ENCODE measurements at places on chromosomes 12 and 14.

DNA sequence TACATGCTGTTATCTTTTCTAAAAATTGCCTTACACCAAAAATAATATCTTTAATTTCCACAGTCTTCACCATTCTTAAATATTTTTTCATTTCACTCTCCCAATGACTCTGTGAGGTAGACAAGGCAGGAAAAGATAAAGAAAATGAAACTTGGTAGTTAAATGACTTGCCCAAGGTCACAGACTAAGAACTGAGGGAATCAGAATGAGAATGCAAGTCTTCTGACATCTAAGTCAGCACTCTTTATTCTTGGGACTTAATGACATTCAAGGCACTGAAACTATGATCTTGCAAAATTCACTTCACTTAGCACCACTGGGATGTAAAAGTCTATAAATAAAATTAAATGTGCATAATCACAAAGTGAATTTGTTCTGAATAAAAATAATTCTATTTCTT, 104.5 kb downstream of the SLC2A13 start:
- no peak for DNase-seq

GRCh38 chr12:116299064-116299463, 21.6 kb upstream of the MED13L start:
- no peak for DNase-seq

- no peak for DNase-seq
Measured at GRCh38 chr14:78530078-78530477, 359.9 kb downstream of the NRXN3 start.

- DNase-seq, result no peak
Measured at GRCh38 chr12:55673638-55674037, 34.1 kb downstream of the ITGA7 start.

DNA sequence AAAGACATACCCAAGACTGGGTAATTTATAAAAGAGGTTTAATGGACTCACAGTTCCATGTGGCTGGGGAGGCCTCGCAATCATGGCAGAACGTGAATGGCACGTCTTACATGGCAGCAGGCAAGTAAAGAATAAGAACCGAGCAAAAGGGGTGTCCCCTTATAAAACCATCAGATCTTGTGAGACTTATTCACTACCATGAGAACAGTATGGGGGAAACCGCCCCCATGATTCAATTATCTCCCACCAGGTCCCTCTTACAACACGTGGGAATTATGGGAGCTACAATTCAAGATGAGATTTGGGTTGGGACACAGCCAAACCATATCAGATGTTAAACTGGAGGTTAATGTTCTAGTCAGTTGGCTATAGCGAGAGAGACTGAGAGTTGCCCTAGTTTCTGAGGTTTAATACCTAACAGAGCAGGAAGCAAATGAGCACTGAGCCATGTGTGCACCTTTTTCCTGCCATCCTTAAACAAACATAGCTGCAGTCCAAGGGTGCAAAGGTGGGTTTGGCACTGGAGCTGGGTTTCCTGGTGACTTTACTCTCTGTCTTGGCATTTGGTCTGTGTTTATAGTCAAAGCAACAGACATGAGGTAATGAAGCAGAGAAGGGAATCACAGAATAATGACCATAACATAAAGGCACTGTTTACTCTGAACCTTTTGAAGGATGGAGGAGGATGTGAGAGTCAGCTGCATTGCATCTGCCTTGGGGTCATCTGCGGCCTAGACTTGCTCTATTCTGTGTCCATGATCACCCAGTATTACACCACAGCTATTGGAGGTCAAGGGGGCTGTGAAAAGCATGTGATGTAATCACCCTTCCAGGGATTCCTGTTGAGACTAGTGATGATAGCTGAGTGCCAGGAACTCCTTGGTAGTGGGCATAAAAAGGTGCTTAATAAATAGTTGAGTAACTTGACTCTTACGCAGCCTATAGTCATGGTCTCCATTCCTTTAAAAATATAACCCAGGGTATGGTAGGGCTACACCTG, 83.6 kb upstream of the USP44 start:
- no peak for DNase-seq

DNA sequence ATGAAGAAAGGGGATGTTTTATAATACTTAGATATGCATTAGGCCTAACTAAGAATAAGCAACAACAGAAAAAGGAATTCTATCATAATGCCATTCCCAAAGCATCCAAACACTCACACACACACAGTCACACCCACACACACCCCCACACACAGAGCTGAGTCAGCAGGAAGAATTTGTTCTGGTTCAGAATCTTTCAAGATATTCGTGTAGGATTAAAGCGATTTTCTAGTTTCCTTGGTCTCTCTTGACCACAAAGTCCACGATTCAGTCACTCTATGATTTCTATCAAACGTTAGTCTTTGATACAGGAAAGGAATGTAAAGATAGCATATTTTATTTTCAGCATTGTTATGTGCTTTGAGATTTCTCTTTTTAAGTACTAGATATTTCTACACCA, 382.6 kb upstream of the DCN start:
- DNase-seq, result no peak

GRCh38 chr14:61346221-61346620, 24.8 kb downstream of the PRKCH start:
- DNase-seq, result no peak

GRCh38 chr14:96104469-96105057, 65.4 kb downstream of the C14orf132 start:
- DNase-seq, result peak; percentile 96

GRCh38 chr14:88955455-88955854, 131.0 kb downstream of the TTC8 start:
- DNase-seq, result no peak

GRCh38 chr12:3197131-3197818, 120.1 kb downstream of the TSPAN9 start:
- no peak for DNase-seq

GRCh38 chr12:92398565-92399309, 253.1 kb upstream of the BTG1 start:
- DNase-seq, result no peak

DNA sequence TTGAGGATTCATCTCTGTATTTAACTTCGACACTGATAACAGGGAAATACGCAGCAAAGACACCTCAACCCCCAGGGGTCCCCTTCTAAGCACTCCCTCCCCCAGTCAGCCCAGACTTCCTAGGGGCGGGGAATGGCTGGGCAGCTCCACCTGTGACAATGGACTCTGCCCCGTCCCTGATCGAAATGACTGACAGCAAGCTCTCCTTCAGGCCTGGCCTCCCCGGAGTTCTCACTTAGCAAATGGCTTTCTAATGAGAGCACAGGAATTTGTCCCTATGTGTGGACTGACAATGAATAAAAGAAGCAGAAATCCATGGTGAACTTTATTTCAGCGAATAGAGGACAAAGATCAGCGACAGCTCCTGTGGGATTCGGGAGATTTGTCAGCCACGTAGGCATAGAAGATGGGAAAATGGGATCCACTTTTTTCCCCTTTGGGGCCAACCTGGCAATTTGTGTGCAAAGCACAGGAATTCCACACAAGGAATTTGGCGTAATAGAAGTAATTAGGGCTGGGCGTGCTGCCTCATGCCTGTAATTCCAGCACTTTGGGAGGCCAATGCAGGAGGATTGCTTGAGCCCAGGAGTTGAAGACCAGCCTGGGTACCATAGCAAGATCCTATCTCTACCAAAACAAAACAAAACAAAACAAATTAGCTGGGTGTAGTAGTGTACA, 63.8 kb downstream of the TNFAIP2 start:
- no peak for DNase-seq

- DNase-seq, result peak; percentile 43
Measured at GRCh38 chr12:15856097-15856982, 25.8 kb upstream of the STRAP start.

DNA sequence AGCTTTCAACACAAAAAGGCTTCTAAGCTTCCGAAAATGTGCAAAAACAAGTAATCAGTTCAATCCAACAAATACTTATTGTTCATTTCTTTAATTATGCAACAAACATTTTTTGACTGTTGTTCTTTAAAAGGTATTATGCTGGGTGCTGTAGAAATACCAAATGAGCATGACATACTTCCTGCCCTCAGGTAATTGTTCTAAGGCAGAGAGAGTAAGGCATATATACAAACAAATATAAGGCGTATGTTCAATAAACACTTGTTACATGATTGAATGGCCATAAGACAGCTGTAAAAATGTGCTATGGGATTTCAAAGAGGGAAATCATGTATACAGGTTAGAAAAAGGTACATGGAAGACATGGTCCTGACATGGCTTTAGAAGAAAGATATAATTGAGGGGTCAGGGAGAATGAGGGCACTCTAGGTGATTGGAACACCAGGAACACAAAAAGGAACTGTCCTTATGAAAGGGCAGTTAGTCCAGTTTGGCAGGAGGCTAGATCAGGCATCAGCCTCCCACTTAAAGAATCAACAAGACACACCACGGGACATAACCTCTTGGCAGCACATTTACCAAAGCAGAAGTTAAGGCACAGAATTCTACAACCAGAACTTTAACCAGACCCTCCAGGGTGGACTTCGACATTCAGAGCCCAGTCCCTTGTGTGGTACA, 135.8 kb upstream of the SCAF11 start:
- no peak for DNase-seq

DNA sequence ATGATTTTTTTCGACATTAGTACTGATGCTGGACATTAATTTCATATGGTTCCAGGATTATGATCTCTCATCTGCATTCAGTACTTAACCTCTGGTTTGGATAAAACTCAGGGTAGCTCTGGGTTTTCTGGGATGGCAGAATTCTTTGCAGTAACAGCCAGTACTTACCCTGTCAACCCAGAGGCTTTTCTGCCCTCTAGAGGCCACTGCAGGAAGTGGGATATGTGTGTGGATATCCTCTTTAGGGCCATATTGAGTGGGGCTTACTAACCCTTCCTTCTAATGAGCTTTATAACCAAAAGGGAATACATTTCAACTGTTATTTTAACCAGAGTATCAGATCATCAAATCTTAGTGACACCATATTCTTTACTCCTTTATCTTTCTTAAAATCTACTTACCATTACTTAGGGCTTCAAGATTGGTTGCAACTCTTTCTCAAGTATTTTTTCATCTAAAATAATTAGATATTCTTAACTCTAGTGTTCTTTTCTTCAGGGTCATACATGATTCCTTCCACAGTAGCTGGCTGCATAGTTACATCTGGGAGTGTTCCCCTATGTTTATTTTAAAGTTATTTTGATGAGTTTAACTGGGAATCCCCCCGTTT, 488.0 kb upstream of the STXBP6 start:
- peak; percentile 55 for DNase-seq

DNA sequence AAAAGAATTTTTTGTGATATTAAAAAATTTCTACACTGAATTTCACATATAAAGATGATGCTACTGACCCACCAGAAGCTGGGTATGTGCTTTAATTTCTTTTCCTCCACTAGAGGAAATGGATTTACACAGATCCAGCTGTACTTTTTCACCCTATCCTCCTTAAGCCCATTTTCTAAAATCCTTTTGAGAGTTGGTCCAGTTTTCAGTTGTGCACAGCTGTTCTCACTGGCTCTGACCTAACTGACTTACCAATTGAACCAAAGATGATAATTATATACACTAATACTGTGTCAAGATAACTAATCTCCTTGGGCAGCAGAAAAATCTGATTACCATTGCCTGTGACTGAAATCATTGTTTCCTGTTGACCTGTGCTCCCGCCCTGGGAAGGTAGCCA, 108.5 kb downstream of the ZFC3H1 start:
- DNase-seq, result no peak

DNA sequence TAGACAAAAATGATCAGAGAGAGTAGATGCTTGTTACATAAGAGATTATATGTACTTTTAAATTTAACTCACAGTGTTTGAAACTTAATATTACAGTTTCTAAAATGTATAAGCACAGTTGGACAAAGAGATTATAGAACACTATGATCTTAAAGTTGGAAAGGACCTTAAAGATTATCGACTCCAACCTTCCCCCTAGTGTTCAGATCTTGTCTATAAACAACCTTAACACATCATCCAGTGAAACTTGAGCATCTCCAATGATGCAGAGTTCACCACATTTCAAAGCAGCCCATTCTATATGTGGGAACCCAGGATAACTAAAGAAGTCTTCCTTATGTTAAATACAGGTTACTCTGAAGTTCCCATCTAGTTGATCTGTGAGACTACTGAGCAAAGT, 480.8 kb downstream of the RMST start:
- no peak for DNase-seq

- DNase-seq, result no peak
Measured at GRCh38 chr12:66962290-66962689, 283.4 kb upstream of the GRIP1 start.

GRCh38 chr12:54162741-54163140, 26.0 kb downstream of the SMUG1 start:
- peak; percentile 91 for DNase-seq

GRCh38 chr12:100450735-100451134, 22.9 kb upstream of the NR1H4 start:
- no peak for DNase-seq

DNA sequence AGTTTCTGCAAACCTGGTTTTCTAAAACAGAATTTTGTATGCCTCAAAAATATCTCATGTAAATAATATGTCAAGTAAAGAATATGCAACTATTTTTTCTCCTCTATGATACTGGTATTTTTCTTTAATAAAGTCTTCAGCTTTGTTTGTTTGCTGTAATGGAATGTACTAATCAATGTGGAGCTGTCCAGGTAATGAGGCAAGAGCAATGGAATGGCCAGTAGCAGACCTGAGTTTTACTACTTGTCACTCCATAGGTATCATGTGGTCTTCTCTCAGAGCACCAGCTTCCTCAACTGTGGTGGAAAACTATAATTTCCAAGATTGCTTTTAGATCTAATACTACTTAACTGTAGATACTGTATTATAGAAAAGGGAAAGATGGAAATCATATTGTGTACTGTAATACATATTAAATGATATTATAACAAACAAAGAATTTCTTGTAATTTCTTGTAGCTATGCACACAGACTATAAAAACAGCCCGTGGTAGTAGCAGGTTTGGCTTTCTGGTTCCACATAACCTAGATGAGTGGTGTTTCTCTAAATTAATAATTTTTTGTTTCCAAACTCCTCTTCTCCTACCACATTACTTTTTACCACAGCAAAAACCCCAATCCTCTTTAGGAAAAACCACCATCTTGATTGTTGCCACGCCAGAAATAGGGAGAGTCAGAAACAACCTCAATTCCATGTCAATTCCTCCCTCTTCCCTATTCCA, 70.6 kb downstream of the KIF21A start:
- no peak for DNase-seq

DNA sequence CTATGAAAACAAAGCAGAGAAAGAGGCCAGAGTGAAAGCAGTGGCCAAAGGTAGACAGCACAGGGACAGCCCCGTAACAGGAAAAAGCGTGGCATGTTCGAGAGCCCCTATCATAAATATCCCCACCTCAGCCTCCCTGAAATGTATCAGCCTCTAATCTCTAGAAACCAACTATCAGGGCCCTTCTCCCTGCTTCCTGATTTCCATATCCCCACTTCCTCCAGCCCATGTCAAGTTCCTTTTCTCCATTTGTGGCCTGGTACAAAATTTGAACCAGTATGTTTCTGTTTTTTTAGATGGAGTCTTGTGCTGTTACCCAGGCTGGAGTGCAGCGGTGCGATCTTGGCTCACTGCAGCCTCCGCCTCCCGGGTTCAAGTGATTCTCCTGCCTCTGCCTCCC, 16.9 kb downstream of the DEPDC4 start:
- DNase-seq, result no peak

- no peak for DNase-seq
Measured at GRCh38 chr14:33686856-33687255, 264.0 kb downstream of the EGLN3 start.
